Ovary (tissue), 10 donors: ENCODE measurements at places on chromosomes 13 and 19. TPM values are rescaled to one million over a fixed set of nuclear protein-coding genes. Genes with fewer than 3 reads are reported as not detected.

- no peak overlapping the region for H3K4me3 ChIP-seq
- no peak overlapping the region for H3K27ac ChIP-seq
- no peaks in the 10 kb centered on the region for H3K36me3 ChIP-seq
- no peaks in the 10 kb centered on the region for H3K4me1 ChIP-seq
- DNase-seq, result no peak
- H3K27me3 ChIP-seq, result no peaks in the 10 kb centered on the region
Measured at GRCh38 chr19:5186293-5187050, 154.1 kb downstream of the PTPRS start.

GRCh38 chr19:19321141-19321577 is 530 bp downstream of the MAU2 start:
- DNase-seq, result no peak
- no peaks in the 10 kb centered on the region for H3K27me3 ChIP-seq
- H3K36me3 ChIP-seq, result no peaks in the 10 kb centered on the region
- H3K4me3 ChIP-seq, result peak overlapping the region; percentile 66
- H3K4me1 ChIP-seq, result peaks cover 14% of the 10 kb centered on the region
- peak overlapping the region; percentile 82 for H3K27ac ChIP-seq

GRCh38 chr19:3054972-3055740 is 7.1 kb downstream of the TLE5 start:
- H3K27ac ChIP-seq, result peak overlapping the region; percentile 47
- peaks cover 10% of the 10 kb centered on the region for H3K4me1 ChIP-seq

GRCh38 chr19:45020071-45020470 is 18.8 kb upstream of the CLASRP start:
- H3K4me3 ChIP-seq, result no peak overlapping the region
- H3K27me3 ChIP-seq, result no peaks in the 10 kb centered on the region
- no peaks in the 10 kb centered on the region for H3K36me3 ChIP-seq

- H3K4me1 ChIP-seq, result peaks cover 2% of the 10 kb centered on the region
- no peaks in the 10 kb centered on the region for H3K36me3 ChIP-seq
- H3K27ac ChIP-seq, result no peak overlapping the region
Measured at GRCh38 chr13:96025283-96025682, 27.9 kb downstream of the UGGT2 start.

DNA sequence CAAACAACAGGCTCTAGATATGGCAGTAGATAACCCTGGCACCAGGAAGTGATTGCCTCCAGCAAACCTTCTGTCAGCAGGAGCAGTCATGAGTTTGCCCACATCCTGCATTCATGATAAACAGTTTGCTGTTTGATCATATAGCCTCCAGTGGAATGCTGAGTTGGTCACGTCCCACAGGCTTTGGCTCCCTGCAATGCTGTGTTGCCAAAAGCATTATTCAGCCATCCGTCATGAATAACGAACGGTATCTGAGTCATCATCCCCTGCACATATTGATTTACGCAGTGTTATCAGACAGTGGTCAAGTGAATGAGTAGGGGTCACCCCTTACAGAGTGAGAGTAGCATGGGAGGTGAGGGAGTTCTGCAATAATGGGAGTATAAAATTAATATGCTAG is 21.9 kb upstream of the ZNF432 start:
- no peak overlapping the region for H3K27ac ChIP-seq
- no peaks in the 10 kb centered on the region for H3K36me3 ChIP-seq
- no peak for DNase-seq
- H3K4me3 ChIP-seq, result no peak overlapping the region
- H3K4me1 ChIP-seq, result no peaks in the 10 kb centered on the region

DNA sequence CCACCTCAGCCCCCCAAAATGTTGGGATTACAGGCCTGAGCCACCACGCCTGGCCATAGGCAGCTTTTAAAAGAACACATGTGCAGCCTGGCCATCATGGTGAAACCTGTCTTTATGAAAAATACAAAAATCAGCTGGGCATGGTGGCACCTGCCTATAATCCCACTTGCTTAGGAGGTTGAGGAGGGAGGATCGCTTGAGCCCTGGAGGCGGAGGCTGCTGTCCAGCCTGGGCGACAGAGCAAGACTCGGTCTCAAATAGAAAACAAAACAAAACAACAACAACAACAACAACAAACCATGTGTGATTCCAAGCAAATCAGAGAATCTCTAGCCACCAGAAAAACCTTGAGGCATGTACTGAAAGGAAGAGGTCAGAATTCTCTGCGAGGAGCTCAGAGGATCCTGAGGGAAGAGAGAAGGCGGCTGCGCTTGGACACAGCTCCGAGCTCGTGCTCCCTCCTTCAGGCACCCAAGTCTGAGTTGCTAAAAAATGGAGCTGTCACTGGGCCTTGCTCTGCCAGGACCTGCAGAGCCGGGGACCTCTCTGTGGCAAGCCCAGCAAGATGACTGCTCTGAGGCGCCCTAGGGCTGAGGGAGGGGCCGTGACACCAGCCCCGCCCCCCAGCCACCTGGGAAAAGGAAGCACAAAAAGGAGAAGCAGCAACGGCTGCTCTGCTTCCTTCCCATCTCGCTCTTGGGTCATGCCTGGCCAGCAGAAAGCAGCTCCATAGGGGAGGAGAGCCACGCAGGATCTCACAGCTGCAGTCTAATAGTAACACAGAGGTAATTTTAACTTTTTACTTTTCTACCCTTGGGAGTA is at the start of gene ARL11:
TSS of gene ARL11 (plus strand) at position 677 of the 822 bp plus-strand sequence. CDS start 1,941 bp downstream, outside the sequence.
- no peaks in the 10 kb centered on the region for H3K36me3 ChIP-seq
- H3K4me1 ChIP-seq, result no peaks in the 10 kb centered on the region
- no peak within 1 kb of the TSS for H3K27ac ChIP-seq
- no peak within 1 kb of the TSS for H3K4me3 ChIP-seq
- no peaks in the 10 kb centered on the region for H3K27me3 ChIP-seq

GRCh38 chr13:87524775-87525174 is 146.4 kb upstream of the SLITRK5 start:
- no peaks in the 10 kb centered on the region for H3K27me3 ChIP-seq
- no peak for DNase-seq
- no peaks in the 10 kb centered on the region for H3K4me1 ChIP-seq
- H3K4me3 ChIP-seq, result no peak overlapping the region

- H3K4me3 ChIP-seq, result no peak overlapping the region
- no peak for DNase-seq
- no peaks in the 10 kb centered on the region for H3K36me3 ChIP-seq
- no peak overlapping the region for H3K27ac ChIP-seq
Measured at GRCh38 chr19:27966390-27966816, 1246.5 kb downstream of the UQCRFS1 start.

GRCh38 chr13:94028234-94028633 is 451.2 kb downstream of the DCT start:
- H3K27me3 ChIP-seq, result no peaks in the 10 kb centered on the region
- H3K36me3 ChIP-seq, result no peaks in the 10 kb centered on the region
- H3K27ac ChIP-seq, result no peak overlapping the region

DNA sequence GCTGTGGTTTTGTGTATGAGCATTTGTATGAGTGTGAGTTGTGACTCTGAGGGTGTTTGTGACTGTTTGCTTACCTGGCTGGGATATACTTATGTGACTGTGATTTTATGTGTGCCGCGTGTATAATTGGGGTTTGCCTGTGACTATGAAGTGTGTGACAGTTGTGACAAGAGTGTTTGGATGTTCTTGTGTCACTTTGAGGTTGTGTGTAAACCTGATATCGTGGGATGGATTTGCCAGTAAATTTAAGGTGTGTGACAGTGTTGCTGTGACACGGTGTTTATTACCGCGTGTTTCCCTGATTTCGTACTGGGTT is 442 bp downstream of the ZNF420 start:
- H3K27ac ChIP-seq, result peak overlapping the region; percentile 86
- H3K4me3 ChIP-seq, result peak overlapping the region; percentile 68
- H3K27me3 ChIP-seq, result no peaks in the 10 kb centered on the region
- H3K36me3 ChIP-seq, result no peaks in the 10 kb centered on the region

GRCh38 chr13:83184819-83185218 is 697.5 kb downstream of the SLITRK1 start:
- H3K4me1 ChIP-seq, result no peaks in the 10 kb centered on the region
- DNase-seq, result no peak
- H3K27me3 ChIP-seq, result no peaks in the 10 kb centered on the region
- H3K27ac ChIP-seq, result no peak overlapping the region
- no peak overlapping the region for H3K4me3 ChIP-seq

DNA sequence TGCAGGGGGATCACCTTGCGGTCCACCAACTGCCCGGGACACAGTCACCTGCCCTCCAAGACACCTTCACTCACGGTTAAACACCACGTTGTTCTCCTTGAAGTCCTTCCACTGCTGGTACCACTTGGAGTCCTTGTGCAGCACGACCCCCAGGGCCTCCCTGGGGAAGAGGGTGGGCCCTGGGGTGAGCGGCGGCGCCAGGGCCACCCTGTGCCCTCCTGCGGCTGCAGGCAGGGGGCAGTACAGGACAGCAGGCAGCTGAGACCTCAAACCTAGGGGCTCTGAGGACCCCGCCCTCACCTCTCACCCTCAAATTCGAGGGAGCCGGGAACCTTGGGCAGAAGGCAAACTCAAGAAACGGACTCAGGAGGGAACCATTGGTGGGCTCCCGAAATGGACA is 7.5 kb upstream of the CTXN1 start:
- no peak overlapping the region for H3K27ac ChIP-seq
- no peaks in the 10 kb centered on the region for H3K27me3 ChIP-seq
- no peak overlapping the region for H3K4me3 ChIP-seq
- H3K4me1 ChIP-seq, result peaks cover 7% of the 10 kb centered on the region
- DNase-seq, result no peak

DNA sequence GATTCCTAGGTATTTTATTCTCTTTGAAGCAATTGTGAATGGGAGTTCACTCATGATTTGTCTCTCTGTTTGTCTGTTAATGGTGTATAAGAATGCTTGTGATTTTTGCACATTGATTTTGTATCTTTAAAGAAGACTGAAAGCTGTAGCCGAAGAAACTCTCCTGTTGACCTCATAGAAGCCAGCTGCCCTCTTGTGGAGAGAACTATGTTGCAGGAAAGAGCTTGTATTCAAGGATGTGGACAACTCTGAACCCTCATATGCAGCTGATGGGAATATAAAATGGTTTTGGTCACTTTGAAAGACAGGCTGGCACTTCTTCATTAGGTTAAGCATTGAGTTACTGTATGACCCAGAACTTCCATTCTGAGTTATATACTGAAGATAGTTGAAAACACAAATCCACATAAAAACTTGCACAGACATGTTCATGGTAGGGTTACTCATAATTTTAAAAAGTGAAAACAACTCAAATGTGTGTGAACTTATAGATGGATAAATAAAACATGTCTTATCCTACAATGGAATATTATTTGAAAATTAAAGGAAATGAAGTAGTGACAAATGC is 65.8 kb upstream of the SLITRK6 start:
- H3K36me3 ChIP-seq, result no peaks in the 10 kb centered on the region
- H3K27me3 ChIP-seq, result no peaks in the 10 kb centered on the region
- no peak for DNase-seq
- no peak overlapping the region for H3K27ac ChIP-seq

DNA sequence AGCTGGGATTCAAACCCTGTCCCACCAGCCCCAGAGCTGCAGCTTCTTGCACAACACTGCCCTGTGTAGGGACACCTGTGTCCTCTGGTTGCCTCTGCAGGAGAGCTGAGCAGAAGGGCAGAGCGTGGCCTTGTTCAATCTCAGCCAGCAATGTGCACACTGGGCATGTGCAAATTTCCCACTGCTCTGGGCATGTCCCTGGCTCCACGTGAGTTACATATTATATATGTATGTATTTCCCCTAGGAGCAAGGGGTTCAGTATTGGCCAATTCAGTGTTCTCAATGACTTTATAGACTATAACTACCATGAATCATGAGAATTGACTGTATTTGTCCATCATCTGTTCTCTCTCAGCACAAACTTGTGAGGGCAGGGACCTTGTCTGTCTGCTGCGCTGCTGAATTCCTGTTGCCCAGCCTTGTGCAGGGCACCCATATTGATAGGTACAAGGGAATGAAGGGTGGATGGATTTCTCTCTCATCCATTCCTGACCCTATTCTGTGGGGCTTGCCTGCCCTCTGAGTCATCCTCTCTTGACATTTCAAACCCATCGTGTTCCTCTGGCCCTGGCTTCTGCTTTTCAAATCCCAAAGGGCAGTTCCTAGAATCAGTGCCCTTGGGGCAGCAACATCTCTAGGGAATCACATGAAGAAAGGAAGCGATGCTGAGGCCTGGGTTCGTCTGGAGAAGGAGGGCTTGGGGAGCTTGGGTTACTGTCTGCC is 69.7 kb downstream of the ERICH6B start:
- no peak overlapping the region for H3K27ac ChIP-seq
- no peaks in the 10 kb centered on the region for H3K27me3 ChIP-seq
- H3K4me1 ChIP-seq, result no peaks in the 10 kb centered on the region
- no peak overlapping the region for H3K4me3 ChIP-seq

- no peaks in the 10 kb centered on the region for H3K4me1 ChIP-seq
- no peaks in the 10 kb centered on the region for H3K27me3 ChIP-seq
- no peak overlapping the region for H3K4me3 ChIP-seq
Measured at GRCh38 chr19:40594255-40594654, 6.9 kb upstream of the LTBP4 start.

DNA sequence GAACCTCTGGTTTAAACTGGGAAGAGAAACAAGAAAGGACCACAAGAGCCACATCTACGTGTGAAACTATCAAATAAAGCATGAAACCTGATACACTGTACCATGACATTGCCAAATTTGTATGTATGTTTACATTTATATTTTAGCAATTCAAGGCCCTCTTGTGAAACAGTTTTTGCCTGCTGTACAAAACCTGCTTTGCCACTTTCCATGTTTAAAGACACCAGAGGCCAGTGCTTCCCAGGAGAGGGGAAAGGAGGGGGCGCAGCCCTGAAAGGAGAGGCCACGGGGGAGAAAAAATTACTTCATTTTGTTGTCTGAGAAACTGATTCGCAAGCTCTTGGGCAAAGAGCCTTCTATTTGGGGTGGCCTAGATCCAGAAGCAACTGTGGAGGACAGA is 124.8 kb downstream of the DCLK1 start:
- H3K4me3 ChIP-seq, result no peak overlapping the region
- H3K4me1 ChIP-seq, result no peaks in the 10 kb centered on the region
- no peaks in the 10 kb centered on the region for H3K27me3 ChIP-seq
- H3K27ac ChIP-seq, result no peak overlapping the region
- H3K36me3 ChIP-seq, result no peaks in the 10 kb centered on the region
- no peak for DNase-seq

DNA sequence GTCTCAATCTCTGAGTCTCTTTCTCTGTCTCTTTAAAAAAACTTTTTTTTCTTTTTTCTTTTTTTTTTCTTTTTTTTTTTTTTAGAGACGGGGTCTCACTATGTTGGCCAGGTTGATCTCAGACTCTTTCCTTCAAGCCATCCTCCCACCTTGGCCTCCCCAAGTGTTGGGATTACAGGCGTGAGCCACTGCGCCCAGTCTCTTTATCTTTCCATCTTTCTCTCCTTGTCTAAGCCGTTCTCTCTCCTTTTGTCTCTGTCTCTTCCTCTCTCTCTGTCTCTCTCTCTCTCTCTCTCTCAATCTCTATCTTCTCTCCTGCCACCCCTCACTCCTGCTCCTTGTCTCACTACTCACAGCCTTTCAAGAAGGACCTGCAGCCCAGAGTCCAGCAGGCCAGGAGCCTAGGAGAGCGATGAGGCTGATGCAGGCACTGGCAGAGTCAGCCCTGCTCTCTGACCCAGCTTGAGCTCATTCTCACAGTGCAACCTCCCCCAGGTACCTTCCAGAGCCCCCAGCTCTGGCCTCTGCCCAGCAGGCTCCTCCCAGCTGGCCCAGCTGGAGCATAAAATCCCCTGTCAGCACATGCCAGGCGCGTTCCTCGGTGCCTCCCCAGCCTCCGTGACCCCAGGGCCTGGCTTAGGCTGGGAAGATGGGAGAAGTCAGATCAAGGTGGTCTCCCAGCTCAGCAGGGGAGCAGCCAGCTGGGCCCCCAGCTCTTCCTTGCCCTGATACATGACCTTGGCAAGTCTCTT is at the start of gene NPHS1:
TSS of gene NPHS1 (minus strand) at position 476 of the 752 bp plus-strand sequence. CDS start 667 bp downstream, outside the sequence.
- no peak within 1 kb of the TSS for H3K27ac ChIP-seq
- H3K27me3 ChIP-seq, result no peaks in the 10 kb centered on the region
- H3K4me1 ChIP-seq, result no peaks in the 10 kb centered on the region
- H3K4me3 ChIP-seq, result no peak within 1 kb of the TSS
- no peaks in the 10 kb centered on the region for H3K36me3 ChIP-seq
- no peak for DNase-seq

Gene SIRT2
- 56.7 TPM for total RNA-seq

Gene ZNF793
- 8.5 TPM for total RNA-seq
